Stimulated activated CD8-positive, alpha-beta memory T cell treated with anti-CD3 and anti-CD28 coated beads, Interleukin-15, amount 100 ng/mL, for 48 hours (primary cell): ENCODE measurements at places on chromosomes 1 and 21.

- DNase-seq = no peak
These were observed 87.9 kb upstream of the SOX13 start for GRCh38 chr1:203985044-203985443.

DNA sequence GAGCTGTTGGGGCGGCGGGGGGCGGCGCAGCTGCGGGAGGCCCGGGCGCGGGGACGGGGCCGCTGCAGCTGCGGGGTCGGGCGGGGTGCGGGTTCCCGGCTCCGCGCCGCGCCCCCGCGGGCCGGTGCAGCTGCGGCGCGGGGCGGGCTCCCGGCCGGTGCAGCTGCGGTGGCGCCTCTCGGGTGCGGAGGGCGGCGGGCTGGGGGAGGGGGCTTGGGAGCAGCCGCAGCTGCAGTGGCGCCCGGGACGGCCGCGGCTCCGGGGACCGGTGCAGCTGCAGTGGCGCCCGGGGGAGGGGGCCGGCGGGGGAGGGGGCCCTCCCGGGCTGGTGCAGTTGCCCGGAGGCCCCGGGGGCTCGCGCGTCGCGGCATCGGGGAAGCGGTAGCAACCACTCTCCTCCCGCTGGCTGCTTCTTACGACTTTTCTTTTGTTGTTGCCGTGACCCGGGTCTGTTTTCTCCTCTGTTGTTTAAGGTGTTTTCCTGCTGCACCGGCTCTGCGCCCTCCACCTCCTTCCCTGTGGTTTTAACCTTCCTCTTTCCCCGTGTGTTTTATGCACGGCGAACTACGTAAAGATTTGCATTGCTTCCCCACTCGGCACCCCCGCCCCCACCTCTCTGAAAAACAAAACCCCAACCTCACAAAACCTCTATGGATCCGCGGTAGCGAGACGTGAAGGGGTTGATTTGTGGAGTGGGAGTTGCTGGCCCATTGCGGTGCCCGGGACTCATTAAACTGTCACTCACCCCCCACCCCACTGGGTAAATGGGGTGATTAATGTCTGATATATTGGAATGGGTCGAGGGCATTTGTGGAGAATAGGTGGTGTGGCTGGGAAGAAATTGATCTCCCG lies 1.7 kb upstream of the ZBTB18 start:
- peak; percentile 22 for DNase-seq

GRCh38 chr21:44736291-44737004 lies 25.1 kb upstream of the TSPEAR start:
- DNase-seq = no peak

DNA sequence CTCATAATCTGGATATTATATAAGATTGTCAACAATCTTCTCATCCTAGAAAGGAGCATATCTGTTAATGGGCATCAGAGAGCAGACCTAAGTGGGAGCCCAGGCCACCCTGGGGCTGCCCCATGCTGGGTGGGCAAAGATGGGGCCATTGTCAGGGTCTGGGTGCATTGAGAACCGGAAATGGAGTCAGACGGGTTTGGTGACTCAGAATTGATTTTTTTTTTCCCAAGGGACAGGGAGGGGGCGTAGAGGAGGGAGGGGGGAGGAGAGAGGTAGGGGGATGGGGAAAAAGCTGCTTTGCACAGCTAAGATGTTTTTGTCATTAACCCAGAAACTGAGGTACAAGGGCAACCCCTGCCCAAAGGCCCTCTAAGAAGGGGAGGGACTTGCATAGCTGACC lies 1.3 kb downstream of the ATXN7L2 start:
- DNase-seq = no peak

DNA sequence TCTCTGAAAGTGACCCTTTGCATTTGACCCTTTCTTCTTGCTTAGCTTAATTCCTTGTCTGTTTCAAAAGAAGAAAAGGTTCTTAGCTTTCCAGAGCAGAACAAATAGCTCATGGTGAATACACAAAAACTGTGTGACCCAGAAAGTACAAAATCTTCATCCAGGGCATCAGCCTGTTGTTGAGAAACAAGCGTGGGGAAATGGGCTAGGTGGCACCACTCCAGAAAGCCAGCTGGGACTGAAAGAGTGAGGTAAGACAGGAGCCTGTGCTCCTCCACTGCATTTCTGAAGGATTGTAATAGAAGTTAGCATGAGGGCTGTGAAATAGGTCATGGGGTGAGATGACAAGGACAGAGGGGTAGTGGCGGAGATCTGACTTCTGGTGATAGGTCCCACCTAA lies 45.8 kb downstream of the CYP2J2 start:
- DNase-seq = no peak

DNA sequence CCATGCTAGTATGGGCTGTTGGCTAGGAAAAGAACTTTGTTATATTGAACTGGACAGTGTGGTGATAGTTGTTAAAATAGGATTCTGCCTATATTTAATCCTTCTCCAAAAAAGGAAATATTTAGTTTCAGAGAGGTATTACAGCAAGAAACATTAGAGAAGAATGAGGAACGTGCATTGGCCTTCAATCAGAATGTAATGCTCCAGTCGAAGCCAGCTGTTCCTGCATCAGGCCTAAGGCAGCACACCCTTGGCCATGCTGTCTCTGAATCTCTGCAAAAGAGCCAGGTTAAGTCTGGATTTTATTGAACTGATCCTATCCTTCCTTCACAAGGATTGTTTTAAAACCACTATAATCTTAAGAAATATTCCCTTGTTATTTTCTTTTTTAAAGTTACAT lies 35.3 kb upstream of the RALGPS2 start:
- DNase-seq = no peak

- no peak for DNase-seq
These were observed 17.5 kb upstream of the LAMTOR5 start for GRCh38 chr1:110424699-110425611.

DNA sequence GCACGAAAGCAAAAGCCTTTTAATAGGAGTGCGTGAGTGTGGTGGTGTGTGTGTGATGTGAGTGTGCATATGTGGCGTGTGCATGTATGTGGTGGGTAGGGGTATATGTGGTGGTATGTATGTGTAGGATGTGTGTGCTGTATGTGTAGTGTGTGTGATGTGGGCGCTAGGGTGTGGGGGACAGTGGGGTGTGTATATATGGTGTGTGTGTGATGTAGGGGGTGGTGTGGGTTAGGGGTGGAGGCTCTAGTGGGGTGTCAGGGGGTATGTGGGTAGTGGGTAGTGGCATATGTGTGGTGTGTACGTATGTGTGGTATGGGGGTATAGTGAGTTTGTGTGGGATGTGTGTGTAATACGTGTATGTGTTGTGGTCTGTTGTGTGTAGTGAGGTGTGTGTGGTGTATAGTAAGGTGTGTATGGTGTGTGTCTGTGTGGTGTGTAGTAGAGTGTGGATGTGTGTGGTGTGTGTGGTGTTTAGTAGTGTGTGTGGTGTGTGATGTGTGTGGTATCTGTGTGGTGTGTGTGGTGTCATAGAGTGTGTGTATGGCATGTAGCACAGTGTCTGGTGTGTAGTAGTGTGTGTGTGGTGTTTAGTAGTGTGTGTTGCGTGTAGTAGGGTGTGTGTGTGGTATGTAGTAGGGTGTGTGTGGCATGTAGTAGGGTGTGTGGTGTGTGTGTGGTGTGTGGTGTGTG lies 86.0 kb downstream of the SYT2 start:
- DNase-seq = no peak

- no peak for DNase-seq
These were observed 925 bp downstream of the TNNI1 start for GRCh38 chr1:201420608-201421002.

- no peak for DNase-seq
These were observed 12.1 kb downstream of the CENPF start for GRCh38 chr1:214615109-214615508.

DNA sequence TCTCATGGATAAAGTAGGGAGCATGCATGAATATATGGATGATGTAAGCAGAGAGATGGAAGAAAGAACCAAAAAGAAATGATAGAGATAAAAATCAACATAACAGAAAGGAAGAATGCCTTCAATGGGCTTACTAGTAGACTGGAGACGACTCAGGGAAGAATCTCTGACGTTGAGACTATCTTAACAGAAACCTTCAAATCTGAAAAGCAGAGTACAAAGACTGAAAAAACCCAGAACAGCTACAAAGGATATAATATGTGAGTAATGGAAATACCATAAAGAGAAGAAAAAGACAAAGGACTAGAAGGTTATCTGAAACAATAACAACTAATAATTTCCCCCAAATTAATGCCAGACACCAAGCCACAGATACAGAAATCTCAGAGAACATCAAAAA lies 18.3 kb upstream of the SELP start:
- DNase-seq = no peak

GRCh38 chr1:206540044-206540780 lies 32.9 kb downstream of the RASSF5 start:
- no peak for DNase-seq

- DNase-seq = no peak
These were observed 41.7 kb upstream of the ZC3H12A start for GRCh38 chr1:37432716-37433115.

GRCh38 chr1:150578272-150579109 lies 919 bp downstream of the MCL1 start:
- DNase-seq = no peak

- DNase-seq = no peak
These were observed 9.7 kb downstream of the TLCD4 start for GRCh38 chr1:95126846-95127245.

DNA sequence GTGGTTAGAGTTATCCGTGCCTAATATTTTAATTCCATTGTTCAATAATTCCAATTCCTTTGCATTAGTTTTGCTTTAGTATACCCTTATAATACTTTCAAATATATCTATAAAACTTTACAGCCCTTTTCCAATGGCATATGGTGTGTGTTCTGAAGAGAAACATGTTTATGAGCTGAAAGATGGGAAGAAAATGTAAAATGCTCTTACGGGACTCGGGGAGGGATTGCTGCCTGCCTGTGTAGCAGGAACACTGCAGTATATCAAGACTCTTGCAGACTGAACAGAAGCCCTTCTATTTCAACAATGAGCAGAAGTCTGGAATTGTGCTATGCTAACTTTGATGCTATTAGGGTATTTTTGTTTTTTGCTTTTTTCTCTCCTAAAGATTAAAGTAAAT lies 406.8 kb downstream of the PTBP2 start:
- DNase-seq = no peak
